ENCODE measurements at places on chromosomes 7 and 10.

DNA sequence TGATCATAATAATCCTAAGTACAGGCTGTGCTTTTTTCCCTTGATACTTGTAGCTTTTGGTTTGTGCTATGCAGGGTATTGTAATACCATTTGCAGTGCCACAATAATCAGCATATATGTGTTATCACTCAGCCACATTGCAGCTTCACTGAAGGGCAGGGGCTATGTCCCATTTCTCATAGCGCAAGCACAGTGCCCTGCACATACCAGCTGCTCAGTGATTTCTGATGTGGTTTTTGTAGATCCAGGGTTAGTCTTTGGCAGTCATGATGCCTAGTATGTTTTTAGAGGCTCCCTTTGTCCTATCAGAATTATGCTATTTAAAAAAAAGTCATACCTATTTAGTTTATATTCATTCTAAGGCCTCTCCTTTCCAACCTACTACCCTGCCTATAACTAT is 25.8 kb downstream of the MET start:
- DNase-seq = no peak

DNA sequence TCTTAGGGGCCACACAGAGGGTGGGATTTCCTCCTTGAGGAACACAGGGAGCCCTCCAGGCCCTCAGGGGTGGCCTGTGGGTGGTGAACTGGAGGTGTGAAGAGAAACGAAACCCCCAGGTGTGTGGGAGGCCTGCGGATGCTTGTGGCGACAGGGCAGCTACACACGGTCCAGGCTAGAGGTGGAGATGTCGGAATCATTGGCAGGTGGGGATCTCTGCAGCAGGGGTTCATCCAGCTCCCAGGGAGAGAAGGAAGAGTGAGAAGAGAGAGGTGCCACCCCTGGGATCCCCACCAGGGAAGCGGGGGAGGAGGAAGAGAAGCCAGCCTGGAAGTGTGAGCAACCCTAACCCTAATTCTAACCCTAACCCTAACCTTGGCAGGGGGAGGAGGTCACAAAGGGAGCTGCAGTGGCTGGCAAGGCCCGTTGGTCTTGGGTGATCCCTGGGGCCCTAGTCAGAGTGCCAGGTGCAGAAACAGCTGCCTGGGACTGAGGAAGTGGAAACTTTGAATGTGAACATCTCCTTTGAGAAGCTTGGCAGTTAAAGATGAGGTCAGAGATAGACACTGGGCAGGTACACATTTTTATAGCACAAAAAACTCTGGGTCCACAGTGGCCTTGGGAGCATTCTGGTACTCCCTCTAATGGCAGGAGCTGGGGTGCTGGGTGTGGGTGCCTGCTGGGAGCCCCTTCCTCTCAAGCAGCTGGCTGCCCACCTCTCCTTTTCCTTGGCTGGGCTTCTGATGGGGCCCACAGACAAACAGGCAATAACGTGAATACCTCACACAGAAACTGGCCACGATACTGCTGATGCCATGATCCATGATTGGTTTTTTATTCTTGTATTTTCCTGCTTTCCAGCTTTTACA is 6.8 kb upstream of the AEBP1 start:
- no peak for DNase-seq

DNA sequence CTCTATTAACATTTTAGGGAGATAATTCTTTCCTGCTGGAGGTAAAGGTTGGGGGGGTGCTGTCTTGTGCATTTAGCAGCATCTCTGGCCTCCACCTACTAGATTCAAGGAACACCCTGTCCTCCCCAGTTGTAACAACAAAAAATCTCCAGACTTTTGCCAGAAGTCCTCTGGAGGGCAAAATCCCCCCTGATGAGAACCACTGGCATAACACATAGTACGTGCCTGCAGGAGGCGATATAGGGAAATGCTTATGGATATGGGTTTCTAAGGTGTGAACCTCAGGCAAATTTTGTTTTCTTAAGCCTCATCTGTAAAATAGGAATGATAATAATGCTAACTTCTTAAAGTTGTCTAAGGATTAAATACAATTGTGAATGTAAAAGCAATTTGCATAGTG is 2.9 kb upstream of the OSBPL3 start:
- DNase-seq = no peak

DNA sequence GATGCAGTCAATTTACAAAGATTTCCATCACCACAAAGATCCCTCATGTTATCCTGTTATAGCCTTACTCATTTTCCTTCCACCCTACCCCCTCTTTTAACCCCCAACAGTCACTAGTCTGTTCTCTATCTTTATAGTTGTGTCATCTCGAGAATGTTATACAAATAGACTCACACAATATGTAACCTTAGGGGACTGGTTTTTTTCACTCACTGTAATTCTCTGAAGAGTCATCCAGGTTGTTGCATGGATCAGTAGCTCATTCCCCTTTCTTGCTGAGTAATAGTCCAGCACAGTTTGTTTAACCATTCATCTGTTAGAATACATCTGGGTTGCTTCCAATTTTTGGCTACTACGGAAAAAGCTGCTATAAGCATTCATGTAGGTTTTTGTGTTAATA is 121.1 kb upstream of the PDE1C start:
- no peak for DNase-seq

- DNase-seq = no peak
Measured at GRCh38 chr10:64619102-64619501, 1097.9 kb downstream of the REEP3 start.

DNA sequence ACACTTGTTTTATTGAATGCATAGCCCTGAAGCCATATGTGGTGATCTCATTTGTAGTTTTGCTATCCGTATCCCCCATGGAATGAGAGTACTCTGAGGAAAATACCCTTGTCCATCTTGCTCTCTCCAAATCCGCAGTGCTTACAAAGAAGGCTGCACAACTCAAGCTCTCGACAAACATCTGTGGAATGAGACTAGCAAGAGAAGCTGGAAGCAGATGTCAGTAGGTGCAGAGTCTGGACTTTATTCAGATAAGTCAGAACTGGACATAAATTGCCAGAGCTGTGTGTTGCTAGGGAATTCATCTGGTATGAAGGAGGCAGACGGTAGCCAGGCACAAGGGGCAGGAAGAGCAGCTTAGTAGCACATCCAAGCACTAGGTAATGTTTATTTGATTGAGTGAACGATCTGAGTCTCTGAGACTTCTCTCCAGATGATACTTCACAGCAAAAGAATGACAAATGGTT is 1046.2 kb downstream of the XPNPEP1 start:
- no peak for DNase-seq

DNA sequence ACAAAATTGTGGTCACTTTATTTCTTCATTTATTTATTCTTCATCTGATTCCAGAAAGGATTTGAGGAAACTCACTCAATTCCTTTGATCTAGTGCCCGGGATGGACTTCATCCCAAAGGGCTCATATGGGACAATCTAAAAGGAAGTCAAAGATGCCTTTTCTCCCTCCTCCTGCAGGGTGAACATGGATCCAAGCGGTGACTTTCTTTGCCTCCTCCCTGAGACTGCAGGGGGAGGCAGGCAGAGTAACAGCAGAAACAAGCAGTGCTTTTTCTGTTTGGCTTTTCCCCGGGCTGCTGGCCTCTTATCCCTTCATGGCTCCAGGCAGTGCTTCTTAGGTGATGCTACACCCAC is 10.0 kb upstream of the DNMBP start:
- DNase-seq = no peak

- DNase-seq = no peak
Measured at GRCh38 chr7:129343099-129343700, 91.0 kb upstream of the STRIP2 start.

Measured in activated CD4-positive, CD25-positive, alpha-beta regulatory T cell (primary cell).